ENCODE measurements at places on chromosomes 5 and 9.

DNA sequence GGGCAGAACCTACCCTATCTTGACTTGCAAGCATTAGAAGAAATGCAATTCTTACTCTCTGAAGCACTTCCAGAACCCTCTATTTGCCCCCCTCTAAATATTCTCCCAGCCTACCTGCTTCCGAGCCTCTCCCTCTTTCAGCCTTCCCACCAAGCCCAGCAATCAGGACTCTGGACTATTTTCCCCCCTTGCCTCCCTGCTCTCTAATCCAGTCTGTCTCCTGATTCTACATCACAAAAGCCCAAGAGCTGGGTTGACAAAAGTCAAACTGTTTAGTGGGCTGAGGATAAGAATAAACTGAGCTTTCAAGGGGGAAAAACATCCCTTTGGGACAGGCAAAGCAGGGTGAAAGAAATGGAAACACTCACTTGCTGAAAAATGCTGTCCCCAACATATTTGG, 123.2 kb upstream of the KIF2A start:
- DNase-seq: no peak

DNA sequence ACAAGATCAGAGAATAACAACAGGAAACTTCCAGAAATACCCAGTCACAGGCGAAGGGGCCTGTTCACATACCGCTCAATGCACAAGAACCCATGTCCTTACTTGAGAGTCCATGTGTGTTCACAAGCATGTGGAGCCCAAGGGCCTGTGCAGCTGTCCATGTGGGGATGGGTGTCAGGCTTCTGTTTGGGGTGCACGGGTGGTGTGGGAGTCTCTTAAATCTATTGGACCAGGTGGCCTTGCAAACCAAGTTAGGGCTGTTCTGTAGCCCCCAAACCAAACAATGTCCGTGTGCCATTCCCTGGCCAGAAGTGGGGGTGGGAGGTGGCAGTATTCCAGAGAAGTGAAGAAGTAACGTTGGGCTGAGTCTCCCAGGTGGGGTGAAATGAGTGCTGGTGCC, 222.3 kb downstream of the PBX3 start:
- DNase-seq: no peak

- DNase-seq: no peak
Measured at GRCh38 chr9:131675437-131676022, 64.3 kb downstream of the RAPGEF1 start.

- no peak for DNase-seq
Measured at GRCh38 chr5:60510049-60510448, 189.9 kb downstream of the DEPDC1B start.

DNA sequence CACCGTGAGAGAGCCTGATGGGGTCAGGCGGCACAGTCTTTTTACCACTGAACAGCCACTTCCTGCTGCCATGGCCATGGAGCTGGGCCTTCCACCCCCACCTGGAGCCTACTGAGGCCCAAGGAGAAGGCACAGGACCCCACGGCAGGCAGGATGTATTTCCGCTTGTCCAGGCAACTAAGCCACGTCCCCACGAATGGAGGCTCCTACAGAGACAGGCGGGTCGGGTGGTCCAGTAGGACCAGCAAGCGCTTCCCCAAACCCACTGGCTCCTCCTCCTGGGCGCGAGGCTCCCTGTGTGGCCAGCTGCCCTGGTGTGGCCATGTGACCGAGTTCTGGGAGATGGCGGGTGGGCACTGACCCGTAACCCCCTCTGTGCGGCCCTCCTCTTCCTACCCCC, 66.5 kb downstream of the SECISBP2 start:
- DNase-seq: no peak

DNA sequence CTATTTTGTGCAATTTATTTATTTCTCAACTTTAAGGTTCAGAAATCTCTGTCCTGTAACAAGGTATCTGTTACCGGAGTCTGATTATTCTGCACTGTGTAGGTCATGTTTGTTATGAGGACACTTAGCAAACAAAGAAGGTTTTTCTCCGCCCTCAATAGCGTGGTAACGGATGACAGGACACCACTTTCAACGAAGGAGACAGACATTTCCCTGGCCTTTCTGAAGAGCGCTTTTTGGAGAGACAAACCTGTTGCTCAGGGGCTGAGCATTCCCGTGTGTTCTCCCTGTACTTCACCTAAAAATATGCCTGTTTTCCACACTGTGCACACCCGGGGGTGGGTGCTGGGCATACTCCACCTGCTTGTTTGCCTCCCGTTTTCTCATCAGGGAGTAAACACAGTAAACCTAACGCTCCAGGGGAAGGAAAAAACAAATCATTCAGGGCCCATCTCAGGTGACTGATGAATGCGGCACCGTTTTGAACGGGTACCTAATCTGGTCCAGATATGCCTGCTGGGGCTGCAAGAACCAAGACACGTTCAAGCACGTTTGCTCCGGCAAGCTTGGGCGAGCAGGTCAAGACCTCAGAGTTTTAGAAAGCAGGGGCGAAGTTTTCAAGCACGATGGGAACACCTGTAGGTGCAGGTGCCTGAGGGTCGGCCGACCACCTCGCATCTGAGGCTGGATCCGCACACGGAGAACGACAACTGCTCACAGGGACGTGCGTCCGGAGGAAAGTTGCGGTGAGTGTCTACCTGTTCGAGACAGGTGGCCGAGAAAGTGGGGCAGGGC, 859 bp downstream of the RETREG1 start:
- DNase-seq: no peak

DNA sequence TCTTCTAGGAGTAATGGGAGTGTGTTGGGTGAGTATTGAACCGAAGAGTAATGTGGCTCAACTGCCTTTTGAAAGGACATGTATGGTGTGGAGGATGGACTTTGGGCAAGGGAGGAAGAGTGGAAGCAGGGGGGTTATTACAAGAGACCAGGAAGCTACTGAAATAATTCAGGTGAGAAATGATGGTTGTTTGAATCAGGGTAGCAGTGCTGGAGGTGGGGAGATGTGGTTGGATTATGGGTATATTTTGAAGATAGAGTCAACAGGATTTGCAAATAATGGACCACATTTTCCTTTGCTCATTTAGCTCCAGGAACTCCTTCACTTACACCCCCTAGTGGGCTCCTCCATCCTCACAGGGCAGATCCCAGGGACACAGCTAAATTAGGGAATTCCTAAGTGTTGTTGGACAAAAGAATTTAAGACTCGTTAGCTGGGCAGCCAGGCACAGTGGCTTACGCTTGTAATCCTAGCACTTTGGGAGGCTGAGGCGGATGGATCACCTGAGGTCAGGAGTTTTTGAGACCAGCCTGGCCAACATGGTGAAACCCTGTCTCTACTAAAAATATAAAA, 1.2 kb upstream of the SLC4A9 start:
- no peak for DNase-seq

GRCh38 chr5:174505621-174506020, 218.8 kb upstream of the MSX2 start:
- DNase-seq: no peak

DNA sequence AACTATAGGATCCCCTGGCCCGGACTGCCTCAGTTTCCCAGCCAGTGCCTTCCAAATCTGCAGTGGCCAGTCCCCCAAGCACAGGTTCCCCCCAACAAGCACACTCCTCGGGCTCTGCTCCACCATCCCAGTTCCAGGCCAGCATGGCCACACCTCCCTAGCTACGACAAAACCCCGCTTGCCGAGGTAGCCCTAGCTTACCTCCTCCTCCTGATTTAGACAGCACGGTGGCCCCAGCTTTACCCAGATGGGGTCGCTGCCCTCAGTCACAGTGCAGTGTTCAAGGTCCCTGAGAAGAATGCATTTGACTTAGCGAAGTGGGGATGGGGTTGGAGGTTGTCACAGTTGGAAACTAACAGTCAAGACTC, 40.8 kb upstream of the GARNL3 start:
- DNase-seq: no peak

DNA sequence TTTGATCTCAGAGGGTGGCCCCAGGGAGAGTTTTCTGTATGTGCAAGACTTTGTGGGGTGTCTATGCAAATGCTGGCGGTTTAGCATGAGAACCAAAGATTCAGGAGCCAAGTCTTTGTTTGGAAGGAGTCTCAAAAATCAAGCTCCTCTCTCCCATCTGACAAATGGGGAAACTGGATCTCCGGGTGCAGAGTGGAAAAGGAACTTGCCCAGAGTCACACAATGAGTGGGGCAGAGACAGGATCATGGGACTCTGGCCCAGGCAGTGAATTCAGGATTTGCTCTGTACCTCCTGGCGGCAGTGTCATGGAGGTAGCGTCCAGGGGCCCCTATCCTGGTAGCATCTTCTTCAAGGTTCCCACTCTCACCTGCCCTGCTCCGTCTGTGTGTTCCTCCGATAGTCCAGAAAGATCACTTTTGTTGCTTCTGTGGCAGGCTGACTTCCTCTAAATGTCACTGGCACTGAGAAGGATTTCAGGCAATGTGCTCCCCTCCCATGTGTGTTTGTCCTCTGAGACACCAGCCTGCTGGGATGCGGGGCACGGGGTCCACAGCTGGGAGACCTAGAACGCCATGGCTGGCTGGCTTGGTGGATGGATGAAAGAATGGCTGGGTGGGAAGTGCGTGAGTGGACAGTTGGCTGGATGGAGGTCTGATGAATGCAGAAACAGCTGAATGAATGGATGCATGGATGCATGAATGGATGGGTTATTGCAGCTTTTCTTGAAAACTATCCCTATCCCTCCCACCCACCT, 3.6 kb downstream of the CCL19 start:
- no peak for DNase-seq

DNA sequence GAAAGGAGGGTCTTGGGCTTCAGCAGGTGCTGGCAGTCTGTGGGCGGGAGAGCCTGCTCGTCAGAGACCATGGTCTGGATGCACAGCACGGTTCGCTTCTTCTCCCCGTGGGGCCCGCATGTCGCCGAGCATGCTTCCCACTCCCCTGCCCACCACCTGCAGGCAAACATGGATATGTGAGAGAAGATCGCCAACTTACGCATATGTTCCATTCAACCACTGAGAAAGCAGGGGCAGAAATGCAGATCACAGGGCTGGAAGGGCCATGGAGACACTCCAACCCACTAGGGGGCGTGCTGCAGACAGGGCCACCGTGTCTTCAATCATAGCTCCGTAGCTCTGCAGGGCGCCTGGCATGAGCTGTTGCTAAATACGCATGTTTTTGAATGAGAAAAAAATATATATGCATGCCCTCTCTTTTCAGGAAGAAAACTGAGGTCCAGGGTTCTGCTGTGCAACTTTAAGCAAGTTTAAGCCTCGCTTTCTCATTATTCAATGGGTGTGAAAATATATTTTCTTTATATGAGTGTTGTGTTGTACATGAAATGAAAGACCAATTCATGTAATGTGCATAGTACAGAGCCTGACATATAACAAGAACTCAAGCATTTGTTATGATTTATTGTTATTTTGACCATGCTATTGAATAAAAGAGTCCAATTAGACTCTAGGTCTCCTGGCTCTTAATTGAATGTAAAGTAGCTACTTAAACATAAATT, 148.0 kb downstream of the TARS1 start:
- DNase-seq: no peak

DNA sequence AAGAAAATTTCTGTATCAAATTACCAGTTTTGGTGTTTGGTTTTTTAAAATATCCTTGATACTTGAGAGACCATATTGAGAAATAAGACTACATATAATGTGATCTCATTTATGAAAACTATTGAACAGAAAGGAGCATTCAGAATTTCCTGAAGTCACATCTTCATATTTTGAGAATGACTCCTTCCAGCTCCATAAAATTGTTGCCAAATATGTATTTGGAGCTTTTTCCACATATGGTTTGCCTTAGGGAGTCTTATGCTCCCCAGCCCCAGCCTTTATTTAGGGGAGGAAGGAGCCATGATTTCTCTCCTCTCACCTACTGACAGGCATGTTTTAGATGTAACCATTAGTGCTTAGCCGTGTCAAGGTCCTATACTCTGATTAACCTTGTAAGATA, 51.1 kb downstream of the GCNT1 start:
- DNase-seq: no peak

DNA sequence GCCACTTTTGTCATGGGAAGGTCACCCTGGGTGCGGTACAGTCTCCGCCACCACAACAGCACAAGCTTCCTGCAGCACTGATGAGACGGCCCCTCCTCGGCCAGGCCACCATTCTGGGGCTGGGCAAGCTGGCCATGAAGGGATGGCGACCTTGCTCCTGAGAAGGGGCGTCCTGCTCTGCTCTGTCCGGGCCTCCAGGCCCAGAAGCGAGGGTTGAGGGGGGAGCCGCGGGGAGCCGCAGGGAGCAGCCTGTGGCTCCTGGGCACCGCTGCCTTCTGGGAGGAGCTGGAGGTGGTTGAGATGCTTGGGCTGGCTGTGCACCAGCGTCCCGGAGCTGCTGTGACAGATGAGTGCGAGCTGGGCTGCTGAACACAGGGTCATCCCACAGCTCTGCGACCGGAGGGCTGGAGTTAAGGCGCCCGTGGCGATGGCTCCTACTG, 84.3 kb upstream of the RAPGEF1 start:
- DNase-seq: no peak

GRCh38 chr5:169765176-169765996, 128.3 kb downstream of the DOCK2 start:
- no peak for DNase-seq

GRCh38 chr9:136119061-136119882, 597 bp upstream of the TMEM250 start:
- DNase-seq: no peak

DNA sequence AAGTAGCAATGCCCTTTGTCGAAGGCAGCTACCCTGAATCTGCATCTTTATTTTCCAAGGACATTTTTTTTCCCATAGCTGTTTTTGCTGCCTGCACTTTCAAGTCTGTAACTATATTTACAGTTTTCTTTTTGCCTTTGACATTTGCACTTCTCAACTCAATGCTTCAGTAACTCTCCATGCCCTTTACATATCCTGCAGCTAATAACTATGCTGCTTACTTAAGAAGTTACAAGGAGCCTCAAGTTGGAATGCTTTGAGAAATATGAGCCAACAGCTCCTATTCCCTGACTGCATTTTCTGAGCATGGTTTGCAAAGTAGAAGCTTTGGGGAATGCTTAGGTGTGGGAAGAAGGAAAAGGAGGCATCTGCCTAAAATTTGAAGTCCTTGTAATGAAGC, 194.8 kb upstream of the TRPC7 start:
- DNase-seq: no peak

- no peak for DNase-seq
Measured at GRCh38 chr9:96859461-96860198, 5.3 kb upstream of the ZNF782 start.

DNA sequence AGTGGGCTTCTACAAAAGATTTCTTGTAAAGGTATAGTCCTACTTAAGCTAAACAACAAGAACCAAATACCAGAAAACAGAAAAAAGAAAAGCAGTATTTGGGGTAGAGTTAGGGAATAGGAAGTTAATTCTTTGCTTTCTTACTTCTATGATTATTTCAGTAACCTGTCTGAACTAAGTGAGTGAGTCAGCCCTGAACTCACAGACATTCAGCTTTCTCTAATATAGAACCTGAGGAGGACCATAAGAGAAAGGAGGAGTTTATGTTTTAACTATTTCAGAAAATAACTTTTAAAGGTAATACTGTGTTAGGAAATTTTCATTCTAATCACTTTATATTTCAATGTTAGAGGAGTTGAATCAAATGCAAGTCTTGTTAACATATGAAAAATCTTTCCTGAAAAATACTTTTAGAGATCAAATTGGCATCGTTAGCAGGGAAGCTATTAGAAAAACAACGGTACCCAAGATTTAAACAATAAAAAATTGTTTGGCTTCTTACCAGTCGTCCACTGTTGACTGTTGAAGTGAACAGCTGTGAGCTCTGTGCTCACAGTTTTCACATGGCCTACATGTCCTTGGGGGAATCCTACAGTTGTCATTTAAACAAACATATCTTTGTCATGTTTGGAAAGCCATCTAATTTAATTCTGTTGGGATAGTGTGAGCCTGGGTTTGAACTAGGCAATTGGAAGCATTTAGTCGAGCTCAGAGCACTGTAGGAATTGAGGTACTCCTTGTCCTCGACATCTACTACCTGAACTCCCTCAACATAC, 19.9 kb upstream of the ZFAND5 start:
- DNase-seq: no peak

GRCh38 chr5:14958188-14958587, 86.6 kb upstream of the ANKH start:
- DNase-seq: no peak
